ENCODE measurements at places on chromosomes 1 and 21.

DNA sequence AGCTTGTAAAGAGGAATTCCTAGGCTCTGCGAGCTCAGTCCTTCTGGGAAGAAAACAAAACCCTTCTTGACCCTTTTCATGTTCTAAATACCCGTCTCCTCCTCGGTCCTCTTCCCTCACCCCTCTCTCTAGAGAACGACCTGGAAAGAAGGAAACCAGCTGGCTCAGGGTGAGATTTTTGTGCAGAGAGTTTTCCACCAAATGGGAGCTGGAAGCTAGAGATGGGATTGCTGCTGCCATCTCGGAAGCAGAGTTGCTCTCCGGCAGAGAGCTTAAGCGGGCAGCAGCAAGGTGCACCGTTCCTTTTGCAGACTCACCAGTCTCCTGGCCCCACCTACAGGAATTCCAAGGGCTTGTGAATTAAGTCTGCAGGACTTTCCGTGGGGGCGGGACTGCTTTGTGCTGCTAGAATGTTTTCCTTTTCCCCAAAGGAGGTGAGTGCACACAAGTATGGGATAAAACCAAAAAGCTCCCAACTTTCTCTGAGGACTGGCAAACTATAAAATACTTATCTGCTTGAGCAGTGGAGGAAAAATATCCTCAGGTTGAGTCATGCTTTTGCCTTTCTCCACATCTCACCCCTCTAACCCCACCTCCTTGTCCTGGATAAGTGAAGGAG lies 29.1 kb upstream of the KIAA0040 start:
- DNase-seq = no peak

- no peak for DNase-seq
These were observed 3.1 kb upstream of the ADARB1 start for GRCh38 chr21:45071078-45071873.

DNA sequence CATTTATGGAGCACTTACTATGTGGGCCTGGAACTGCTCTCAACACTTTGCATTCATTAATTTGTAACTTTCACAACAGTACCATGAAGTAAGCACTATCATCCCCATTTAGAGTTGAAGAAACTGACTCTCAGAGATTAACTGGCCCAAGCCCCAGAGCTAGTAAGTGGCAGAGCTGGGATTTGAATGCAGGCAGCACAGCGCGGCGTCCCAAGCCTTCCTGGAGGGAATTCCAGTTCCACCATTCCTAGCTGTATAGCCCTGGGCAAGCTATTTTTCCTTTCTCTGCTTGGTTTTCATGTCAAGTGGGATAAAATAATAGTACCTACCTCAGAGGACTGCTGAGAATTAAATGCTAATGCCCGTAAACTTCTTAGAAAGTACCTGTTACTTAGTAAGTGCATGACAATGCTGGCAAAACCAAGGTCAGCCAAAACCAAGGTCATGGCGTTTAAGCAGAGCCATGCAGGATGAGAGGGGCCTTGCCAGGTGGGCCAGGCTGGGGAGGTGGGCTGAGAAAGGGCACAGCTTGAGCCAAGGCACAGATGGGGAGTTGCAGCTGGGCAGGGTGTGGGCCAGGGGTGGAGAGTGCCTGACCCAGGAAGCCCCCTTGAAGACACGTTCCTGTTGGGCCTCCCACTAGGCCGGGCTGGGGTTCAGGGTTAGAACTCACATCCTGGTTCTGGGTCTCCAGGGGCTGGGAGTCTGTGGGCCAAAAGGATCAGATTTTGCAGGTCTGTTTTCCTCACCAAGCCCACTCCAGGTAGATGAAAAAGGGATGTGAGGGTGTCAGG lies 4.6 kb upstream of the KNCN start:
- DNase-seq = no peak

DNA sequence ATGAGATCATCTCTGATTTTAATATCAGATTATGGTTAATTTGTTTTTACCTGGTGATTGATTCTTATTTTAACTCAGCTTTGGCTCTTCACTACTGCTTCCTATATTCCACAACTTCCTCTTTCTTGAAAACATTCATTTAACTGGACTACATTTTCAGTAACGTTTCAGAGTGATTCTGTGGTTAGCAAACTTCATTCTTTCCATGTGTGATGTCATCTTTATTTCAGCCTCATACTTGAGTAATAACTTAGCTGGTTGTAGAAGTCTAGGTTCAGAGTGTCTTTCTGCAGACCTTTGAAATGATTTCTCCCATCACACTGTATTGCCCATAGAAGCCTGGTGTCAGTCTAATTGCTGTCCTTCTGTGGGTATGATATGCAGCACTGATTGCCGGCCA lies 36.0 kb upstream of the SLC35F3 start:
- DNase-seq = no peak

DNA sequence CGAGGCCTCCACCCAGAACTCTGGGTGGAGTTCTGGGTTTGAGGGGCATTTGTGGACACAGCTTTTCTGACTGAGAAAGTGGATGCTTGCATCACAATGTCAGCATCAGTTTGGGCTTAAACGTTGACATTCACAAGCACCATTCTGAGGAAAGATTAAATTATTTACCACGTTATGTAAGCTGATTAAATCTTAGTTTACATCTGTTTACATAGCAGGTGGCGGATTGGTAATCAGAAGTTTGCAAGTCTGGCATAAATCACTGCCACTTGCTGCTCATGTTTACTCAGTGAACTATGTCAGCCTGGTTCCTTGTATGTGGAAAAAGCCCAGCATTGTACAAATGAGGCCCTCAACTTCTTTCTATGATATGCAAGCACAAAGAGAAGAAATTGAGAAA lies 310.1 kb downstream of the PAPPA2 start:
- no peak for DNase-seq

DNA sequence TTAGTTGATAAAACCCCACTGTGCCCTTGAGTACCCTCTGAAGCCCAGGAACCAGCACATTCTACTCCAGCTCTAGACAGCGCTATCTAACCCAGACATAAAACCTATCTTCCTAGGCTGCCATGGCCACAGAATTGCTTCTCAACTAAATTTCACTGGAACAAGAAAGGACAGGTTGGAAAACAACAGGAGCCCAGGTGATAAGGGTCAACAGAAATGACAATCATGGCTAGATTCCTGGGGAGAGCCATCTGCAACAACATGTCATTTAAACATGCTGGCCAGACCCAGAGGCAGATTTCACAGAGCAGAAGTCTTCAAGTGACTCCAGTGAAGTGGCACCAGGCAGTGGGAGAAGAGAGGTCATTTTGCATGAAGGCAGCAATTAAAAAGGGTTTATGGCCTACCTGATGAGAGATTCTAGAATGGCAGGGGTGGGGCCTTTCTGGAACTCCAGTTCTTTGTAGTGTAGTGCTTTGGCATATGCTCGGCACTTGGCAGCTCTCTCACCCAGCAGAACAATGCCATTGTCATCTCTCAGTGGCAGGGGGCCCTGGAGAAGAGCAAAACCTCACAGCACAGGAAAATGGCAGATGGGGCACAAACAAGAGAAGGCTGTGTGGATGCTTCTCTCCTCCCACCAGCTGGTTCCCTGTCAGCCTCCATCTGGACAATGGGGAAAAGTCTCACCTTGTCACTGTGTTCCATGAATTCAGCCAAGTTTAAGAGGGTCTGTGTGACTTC lies 9.9 kb downstream of the ANGPTL7 start:
- DNase-seq = no peak

GRCh38 chr1:108097018-108097417 lies 103.1 kb downstream of the SLC25A24 start:
- DNase-seq = no peak

DNA sequence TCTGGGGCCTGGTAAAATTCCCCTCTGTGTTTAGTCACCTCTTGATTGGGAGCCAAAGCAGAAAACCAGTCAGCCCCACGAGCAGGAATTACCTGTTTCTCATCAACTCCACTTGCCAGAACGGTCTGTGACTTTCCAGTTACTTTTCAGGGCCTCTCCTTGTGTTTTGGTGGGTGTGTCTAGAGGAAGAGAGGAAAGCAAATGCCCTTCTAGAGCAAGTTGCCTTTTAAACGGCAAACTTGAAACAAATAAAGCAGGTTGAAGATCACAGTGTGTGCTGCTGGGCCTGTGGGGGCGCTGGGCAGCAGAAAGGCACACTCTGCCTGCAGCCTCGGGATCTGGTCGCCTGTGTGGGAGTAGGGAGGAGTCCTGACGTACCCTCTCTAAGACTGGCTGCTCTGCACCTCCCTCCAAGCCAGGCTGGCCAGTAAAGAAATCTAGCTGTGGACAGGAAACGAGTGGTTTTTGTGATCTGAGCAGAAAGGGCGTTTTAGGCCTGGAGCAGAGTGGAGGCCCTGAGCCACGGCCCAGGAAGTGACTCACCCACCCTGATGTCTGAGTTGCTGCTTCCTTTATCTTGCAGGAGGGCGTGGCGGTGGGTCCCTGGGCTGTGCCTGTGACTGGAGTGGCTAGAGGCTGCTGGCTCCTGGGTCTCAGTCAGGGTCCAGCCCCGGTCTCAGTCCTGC lies 11.1 kb upstream of the S100A11 start:
- DNase-seq = peak; percentile 89

- DNase-seq = no peak
These were observed 23.6 kb downstream of the POU2F1 start for GRCh38 chr1:167244244-167244643.

DNA sequence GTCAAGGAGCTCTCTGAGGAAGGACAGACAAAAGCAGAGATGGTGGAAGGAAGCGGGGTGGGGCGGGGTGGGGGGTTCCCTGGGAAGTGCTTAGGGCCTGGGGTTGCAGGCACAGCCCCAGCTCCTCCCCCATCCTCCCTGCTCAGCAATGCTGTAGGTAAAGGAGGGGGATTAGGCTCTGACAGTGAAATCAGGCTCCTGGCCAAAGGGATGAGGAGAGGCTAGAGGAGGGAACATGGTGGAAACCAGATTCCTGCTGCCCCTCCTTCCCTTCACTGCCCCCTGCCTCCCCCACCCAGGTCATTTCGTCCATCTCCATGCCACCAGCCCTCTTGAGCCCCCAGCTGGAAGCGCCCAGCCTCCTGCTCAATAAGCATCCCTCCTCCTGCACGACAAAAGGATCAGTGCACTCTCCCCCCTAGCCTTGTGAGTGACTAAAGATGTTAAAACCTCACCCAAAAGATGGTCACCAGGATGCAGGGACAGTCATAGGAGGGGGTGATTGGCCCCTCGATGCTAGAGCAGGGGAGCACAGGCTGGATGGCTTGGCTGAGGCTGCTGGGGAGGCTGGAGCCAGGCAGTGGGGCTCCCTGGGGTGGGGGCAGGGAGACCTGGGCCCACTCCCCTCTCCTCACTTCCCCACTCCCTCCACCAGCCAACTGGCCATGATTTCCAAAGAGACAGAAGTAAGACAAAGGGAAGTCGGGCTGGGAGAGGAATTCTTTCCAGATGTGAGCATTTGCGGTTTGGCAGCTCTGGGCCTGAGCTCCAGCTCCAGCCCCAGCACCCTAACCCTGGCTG lies 2.2 kb upstream of the CRABP2 start:
- DNase-seq = no peak

DNA sequence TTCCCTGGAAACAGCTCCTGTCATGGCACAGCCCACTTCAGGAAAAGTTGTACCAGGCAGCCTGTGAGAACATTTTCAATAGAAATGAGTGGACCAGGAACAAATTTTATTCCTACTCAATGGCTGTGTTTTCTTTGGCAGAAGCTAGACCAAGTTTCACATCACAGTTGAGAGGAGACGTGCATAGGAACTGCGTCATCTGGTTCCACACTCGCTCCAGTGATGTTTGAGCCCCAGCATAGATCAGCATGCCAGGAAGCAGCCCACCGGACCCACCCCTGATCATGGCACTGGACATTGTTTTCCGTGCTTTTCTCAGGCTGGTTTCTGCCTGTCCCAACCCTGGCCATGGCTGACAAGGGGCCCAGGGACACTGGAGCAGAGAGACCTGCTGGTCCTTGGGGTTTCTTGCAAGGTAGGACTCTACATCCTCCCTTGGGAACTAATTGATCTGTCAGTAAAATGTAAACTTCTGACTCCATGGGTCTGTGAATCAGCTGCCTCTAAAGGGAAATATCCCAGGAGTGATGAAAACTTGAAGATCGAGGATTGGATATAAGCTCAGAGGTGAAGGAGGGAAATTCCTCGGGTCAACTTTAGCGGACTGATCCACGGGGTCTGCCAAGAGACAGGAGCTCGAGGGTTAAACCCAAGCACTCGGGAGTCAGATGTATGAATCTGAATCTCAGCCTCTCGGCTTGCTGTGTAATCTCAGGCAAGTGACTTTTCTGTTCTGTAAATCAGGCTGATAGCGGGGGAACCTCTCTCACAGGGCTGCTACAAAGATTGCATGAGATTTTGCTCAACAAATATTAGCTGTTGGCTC lies 35.7 kb downstream of the NEK2 start:
- DNase-seq = no peak

DNA sequence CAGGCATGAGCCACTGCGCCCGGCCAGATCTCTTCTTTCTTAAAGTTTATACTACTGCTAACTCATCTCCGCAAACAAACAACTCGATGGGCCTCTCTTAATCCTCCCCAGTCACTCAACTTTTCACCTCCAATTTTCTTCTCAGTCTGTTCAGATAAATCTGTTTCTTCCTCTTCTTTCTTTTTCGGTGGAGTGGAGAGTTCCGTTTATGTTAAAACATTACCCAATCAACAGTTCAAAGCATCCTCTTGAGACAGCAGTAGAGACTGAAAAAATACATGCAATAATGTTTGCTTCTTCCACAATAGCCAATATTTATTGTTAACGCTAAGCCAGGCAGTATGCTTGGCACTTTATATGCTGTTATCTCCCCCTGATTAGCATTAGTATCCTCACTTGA lies 1.4 kb upstream of the ANKRD13C start:
- no peak for DNase-seq

- DNase-seq = no peak
These were observed 20.5 kb downstream of the WNT2B start for GRCh38 chr1:112529301-112529700.

GRCh38 chr1:97190326-97190725 lies 468.7 kb downstream of the PTBP2 start:
- no peak for DNase-seq

GRCh38 chr1:47396671-47397196 lies 19.4 kb upstream of the FOXE3 start:
- no peak for DNase-seq

DNA sequence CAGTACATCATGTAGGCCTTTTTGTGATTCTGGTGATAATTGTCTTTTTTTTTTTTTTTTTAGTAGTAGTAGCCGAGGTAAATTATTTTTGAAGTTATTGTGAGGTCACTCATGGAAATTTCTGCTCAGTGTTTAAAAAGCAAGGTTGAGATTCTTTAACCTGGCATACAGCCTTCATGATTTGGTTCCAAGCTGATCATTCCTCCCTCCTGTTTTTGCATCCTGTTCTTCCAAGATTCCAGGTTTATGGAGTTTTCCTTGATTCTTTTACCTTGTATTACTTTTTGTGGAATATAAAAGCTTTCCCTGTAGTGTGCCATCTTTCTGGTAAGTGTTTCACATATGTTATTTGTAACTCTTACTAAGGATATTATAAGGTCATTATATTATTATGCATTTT lies 9.1 kb downstream of the ZFYVE9 start:
- DNase-seq = no peak

DNA sequence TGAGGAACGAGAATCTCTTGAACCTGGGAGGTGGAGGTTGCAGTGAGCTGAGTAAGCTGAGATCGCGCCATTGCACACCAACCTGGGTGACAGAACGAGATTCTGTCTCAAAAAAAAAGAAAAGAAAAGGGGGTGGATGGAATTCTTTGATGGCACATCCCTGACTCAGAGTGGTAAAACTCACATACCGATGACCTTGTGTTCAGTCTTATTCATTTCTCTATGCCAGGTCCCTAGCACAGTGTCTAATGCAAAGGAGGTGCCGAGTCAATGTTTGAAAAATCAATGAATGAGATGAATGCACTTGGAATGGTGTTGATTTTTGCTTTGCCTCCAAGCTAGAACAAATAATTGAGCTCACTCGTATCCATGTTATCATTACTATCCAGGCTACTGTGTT lies 18.5 kb upstream of the FAM20B start:
- no peak for DNase-seq
